ENCODE measurements at places on chromosomes 7 and 10.

- DNase-seq, result peak; percentile 42
Measured at GRCh38 chr7:151759591-151760042, 117.3 kb downstream of the PRKAG2 start.

DNA sequence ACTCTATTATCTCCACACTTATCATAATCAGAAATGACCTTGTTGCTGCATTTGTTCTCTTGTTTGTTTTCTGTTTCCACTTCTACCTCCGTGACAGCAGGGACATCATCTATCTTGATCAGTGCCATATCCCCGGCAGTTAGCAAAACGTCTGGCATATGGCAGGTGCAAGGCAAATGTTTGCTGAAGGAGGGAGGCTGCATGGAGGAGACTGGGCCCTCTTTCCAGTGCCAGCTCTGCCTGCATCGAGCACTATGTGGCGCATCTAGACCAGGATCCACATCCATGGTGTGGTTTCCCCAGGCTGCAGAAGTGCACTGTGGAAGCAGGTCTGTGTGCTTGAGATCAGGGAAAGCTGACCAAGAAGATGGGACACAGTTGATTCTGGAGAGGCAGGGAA, 181.2 kb downstream of the KCNMA1 start:
- peak; percentile 46 for DNase-seq

DNA sequence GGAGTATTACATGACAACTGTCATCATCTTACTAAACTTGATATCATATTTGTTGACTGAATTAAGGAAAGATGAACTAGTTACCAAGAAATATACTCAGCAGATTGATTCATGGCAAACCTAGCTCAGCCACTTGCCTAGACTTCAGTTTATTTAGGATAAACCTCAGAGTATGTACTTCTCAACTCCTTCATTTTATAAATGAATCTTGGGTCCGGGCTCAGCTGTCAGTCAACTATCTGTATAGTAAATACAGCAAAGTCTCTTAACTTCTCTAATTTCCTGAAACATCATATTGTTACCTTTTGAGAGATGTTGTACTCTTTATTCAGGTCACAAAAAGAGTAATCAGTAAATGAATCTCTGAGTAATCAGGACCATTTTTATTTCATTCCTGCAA, 211.0 kb upstream of the KLF14 start:
- no peak for DNase-seq

DNA sequence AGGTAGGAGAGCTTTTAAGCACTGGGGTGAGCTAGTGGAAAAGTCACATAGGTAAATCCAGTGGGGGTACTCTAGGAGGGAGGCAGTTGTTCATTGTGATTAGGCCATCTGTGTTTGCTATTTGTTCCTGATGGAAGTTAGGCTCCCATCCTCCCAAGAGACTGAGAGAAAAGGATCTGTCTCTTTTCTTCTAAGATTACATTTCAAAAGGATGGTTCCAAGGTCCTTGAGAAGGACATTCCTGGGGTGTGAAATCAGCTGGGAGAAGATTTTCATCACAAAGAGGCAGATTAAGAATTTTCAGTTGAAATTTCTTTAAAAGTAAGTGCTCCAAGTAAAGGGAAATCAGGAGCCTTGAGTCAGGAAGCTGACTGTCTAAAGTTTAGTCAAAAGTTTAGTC, 210.8 kb upstream of the CSTF2T start:
- DNase-seq, result no peak

GRCh38 chr7:80429181-80429580, 82.7 kb downstream of the GNAT3 start:
- no peak for DNase-seq

DNA sequence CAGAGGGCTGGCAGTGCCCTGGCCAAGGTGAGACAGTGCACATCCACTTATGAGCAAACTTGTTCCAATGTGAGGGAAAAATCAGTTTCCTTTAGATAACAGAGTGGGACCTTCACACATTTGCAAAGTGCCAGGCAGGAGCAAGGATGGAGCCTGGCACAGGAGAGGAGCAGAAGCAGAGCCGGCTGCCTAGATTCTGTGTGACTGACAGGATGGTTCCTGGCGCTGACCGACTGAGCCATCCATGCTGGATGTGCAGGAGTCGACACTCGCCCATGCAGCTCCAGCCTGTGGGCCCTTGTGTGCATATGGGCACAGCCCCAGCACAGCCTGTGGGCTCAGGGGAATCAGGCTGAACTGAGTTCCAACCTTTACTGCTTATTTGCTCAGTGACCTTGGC, 346.5 kb downstream of the GRID1 start:
- DNase-seq, result no peak
